ENCODE measurements at places on chromosomes 6 and 20.
A peak's percentile ranks its signal among the peaks of the same experiment; 100 is the strongest.

- no peak for DNase-seq
These were observed 437 bp upstream of the CDKAL1 start for GRCh38 chr6:20533746-20534294.

DNA sequence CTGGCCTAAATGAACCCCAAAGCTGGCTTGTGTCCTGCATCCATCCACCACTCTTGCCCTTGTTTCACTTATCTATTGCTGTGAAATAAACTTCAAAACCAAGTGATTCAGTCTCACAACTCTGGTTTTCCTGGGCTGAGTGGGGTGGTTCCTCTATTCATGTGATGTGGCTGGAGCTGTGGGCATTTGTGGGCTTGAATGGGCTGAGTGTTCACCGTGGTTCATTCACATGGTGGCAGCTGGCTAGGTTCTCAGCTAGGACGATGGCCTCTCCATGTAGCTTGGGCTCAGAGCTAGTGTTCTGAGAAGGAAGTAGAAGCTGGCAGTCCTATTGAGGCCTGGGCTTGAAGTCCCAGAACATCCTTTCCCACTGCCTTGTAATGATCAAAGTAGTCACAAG is 30.4 kb downstream of the FKBP1A start:
- DNase-seq = no peak

DNA sequence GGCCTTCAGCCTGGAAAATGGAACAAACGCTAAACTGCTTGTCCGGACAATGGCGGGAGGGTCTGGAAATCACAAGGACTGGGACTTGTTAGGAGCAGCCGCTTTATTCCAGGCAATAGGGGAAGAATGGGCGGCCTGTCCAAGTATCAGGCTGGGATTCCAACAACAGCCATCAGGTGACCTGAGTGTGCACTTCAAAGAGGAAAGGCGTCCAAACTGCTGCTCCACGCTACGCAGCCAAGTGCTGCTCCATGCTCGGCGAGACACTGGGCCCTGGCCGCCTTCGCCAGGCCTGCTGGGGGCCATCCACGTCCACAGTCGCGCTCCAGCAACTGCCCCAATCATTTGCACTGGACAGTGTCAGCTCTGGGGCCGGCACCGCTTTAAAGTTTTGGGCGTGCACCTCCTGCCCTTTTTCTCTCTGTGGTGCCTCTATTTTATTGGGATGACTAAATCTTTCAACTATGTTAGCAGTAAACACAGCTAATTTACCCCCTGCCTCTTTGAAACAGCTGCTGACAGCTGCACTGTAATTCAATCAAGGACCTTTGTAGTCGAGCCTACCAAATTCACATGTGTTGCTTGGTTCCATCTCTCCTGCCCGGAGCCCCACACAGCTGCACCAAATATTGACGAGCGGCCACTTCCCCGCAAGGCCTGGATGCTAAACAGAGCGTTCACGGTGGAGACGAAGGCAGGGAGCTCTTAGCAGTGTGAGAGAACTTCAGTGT is 98.3 kb downstream of the BMP7 start:
- DNase-seq = peak; percentile 74

DNA sequence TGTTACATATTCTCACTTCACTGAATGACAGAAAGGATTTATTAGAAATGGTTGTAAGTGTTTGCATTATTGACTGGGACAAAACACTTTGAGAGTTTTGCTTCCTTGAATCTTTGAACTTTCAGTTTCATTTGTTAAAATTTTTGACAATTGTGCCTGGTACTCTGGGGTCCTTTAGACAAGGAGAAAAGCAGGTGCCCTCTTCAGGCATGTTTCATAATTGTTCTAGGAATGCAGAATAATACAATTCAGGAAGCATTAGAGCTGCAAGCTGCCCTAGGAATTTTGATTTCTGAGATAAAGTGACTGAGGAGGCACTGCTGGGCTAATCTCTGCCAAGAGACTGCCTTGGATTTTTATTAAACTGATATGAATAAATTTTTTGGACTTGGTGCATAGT is 49.7 kb downstream of the TOP1 start:
- peak; percentile 71 for DNase-seq

GRCh38 chr20:21450572-21450971 is 53.2 kb upstream of the NKX2-4 start:
- peak; percentile 76 for DNase-seq

DNA sequence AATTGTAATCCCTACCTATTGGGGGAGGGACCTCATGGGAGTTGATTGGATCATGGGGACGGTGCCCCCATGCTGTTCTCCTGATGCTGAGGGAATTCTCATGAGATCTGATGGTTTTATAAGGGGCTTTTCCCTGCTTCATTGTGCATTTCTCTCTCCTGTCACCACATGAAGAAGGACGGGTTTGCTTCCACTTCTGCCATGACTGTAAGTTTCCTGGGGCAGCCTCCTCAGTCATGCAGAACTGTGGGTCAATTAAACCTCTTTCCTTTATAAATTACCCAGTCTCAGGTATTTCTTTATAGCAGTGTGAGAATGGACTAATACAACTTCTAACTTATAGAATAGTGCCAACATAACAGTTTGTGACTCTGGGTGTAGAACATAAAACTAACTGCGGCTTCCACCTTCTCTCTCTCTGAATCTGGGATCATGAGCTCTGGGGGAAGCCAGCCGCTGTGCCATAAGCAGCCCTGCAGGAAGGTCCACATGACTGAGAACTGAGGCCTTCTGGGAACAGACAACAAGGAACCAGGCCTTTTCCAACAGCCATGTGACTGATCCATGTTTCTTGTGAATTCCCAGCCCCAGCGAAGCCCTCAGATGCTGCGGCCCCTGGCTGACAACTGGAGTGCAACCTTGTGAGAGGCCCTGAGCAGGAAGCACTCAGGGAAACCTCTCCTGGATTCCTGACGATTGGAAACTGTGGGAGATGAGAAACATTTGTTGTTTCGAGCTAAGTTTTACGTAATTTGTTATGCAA is 3.4 kb upstream of the HLA-A start:
- no peak for DNase-seq

- no peak for DNase-seq
These were observed 15.8 kb downstream of the TUBB2B start for GRCh38 chr6:3211681-3212080.

- DNase-seq = no peak
These were observed 70.4 kb upstream of the GLP1R start for GRCh38 chr6:38978139-38978704.

GRCh38 chr6:16209539-16209938 is 28.8 kb upstream of the GMPR start:
- DNase-seq = no peak

- peak; percentile 10 for DNase-seq
These were observed 52.3 kb downstream of the UQCC1 start for GRCh38 chr20:35359335-35359950.

DNA sequence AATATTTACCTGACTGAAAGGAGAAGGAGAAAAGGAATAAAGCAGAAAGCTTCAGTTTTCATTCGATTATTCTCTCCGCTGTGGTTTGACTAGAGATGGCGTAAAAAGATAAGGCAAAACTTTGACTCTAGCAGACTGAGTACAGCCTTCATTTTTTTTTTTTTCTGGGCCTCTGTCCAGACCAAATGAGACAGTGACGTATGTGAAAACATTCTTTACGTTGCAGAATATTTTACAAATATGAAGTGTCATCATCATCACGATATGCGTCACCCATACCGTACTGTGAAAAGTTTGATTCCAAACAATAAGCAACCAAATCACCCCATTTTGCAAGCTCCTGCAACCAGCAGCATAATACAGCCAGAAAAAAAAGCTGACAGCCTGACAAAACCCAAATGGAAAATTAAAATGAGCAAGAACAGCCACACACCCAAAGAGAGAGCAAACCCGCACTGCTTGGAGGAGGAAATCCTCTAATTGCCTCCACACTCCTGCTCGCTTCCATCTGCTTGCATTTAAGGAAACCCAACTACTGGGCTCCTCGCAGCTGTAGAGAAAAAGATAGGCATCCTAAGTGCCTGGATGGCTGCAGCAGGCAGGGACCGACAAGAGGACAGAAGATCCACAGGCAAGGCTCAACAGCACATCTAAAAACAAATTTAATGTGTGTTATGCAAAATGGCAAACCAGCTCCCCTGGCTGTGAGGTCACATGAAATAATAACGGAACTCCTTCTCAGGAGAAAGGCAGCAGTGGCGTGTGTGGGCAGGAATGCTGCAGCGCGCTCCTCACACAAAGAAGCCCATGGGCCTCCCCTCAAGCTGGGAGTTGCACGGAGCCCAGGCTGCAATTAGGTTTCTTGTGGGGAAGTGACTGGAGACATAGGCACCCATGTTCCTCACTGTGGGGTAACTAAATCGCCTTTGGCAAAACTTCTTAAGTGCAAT is 113.1 kb downstream of the FYN start:
- no peak for DNase-seq

DNA sequence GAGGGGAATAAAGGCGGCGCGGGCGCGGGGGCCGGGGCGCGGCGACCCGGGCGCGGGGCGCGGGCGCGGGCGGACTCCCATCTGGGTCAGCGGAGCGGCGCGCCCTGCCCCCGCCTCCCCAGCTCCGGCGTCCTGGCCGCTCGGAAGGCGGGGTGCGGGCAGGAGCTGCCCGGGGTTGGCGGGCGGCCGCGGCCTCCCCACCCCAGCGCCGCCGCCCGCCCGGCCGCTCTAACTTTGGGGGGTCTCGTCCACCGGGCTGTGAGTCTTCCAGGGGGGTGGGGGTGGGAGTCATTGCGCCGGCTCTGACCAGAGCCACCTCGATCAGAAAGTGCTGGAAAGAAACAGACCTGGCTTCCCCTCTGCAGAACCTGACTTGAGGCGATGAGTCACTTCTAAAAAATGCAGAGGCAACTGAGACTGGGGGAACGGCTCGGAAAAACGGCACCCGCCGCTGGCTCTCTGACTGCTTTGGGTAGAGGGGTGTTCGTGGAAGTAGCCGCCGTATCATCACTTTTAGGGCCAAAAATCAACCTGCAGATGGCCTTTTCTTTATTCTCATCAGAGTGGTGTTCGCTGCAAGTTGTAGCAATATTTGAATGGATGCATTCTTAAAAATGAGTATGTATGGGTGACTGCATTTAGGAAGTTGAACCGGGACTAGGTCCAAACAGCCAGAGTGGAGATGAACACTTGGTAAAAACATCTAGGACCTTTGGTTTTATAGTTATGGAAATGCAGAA is 667 bp downstream of the CAP2 start:
- DNase-seq = peak; percentile 89

DNA sequence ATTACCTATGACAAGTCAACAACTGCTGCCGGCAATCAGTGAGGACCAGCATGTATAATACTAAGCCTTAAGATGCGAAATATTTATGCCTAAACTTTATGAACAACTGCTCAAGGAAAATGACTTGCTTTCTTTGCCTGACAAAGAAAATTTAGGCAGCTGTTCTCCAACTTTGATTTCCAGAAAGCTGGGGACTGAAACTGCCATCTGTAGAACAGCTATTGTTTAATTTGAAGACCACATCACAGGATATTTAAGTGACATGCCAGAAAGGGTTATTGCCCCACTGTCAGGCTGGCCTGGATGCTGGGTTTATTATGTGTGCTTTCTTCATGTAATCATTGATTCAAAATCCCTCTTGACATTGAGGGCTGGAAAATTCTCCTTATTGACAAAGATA is 153.9 kb upstream of the ENPP5 start:
- no peak for DNase-seq

DNA sequence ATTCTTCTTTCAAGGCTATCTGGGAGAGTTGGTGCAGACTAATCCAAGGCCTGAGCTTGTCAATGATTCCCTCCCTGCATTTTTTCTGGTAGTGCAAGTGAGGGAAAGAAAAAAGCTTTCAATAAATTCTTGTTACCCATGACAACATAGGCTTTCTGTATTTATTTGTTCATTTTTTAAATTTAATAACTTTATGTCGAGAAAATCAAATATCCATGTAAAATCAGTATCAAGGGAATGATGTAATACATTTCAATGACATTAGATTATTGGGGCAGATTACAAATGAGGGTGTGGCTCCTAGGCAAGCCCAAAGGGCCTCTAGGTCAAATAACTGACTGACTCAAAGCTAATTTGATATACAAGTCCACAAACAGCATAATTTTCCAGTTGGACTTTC is 104.0 kb downstream of the GJA1 start:
- no peak for DNase-seq

GRCh38 chr20:37526238-37526838 is 1.3 kb downstream of the BLCAP start:
- DNase-seq = peak; percentile 67

DNA sequence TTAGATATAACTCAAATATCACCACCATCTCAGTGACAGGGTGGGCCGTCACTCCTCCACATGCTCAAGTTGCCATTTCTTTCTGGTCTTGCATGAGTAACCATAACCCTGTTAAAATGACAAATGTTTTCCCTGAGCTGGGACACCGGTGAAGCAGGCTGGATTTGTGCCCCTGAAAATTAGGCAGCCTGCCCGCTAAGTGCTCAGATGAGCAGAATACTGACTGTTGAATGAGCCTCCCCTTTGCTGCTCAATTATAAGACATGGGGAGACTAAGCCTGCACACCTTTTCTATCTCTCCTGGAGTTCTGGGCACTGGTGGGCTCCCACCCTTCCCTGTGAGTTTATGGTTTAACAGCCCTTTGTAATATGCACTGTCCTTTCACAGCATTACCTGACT is 161.8 kb downstream of the SLC24A3 start:
- DNase-seq = no peak

DNA sequence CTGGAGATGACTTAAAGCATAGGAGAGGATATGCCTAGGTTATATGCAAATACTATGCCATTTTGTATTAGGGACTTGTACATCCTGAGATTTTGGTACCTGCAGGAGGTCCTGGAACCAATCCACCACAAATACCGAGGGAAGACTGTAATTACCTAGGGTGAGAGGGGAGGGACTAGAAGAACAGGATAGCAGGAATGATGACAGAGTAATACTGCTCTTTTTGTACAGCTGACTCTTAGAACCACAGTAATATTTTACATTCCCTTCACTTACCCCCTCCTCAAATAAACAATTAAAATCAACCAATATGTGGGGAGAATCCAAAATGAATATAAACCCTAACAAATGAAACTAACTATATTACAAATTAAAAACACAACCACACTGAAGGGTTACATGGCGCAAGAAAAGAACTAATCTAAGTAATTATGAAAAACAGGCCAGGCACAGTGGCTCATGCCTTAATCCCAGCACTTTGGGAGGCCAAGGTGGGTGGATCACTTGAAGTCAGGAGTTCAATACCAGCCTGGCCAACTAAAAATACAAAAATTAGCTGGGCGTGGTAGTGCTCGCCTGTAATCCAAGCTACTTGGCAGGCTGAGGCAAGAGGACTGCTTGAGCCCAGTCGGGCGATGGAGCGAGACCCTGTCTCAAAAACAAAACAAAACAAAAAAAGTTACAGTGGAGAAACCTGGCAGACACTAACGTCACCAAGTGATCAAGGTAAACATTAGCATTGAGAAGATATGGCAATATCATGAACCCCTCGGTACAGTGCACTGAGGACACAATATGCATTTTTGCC is 37.1 kb downstream of the MAP1LC3A start:
- DNase-seq = no peak

- peak; percentile 44 for DNase-seq
These were observed 816 bp upstream of the MAN1A1 start for GRCh38 chr6:119350202-119350951.

GRCh38 chr20:17624070-17624469 is 54.2 kb downstream of the DSTN start:
- no peak for DNase-seq

GRCh38 chr20:56247954-56248782 is at the start of gene MC3R:
Gene MC3R (plus strand): TSS chr20:56248732. CDS start chr20:56248844, 112 bp downstream.
- DNase-seq = peak; percentile 79
